Activated CD4-positive, alpha-beta T cell treated with anti-CD3 and anti-CD28 coated beads, Interleukin-2, amount 50 U/mL, for 4 hours (primary cell): ENCODE measurements at places on chromosomes 7 and 10.

- DNase-seq: no peak
These were observed 62.7 kb downstream of the LANCL2 start for GRCh38 chr7:55427800-55428199.

GRCh38 chr10:1171586-1171985, 115.4 kb downstream of the WDR37 start:
- DNase-seq: no peak

- DNase-seq: no peak
These were observed 64.5 kb upstream of the ZMIZ1 start for GRCh38 chr10:79004311-79004710.

DNA sequence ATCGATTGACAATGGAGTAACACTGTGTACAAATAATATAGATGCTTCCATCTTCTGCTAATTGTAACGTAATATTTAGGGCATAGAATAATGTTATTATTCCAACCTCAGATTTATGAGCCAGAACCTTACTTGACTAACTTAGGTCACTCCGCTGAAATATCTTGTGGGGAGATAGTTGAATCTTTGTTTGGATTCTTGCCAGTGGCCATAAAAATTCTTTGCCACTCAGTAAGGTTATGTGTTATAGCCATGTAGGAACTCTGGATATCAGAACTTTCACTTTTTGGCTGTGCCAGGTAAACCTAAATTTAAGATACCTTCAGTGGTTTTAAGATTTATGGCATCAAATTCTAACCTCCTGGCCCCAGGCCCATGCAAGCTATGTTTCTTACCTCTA, 197.6 kb downstream of the WDR11 start:
- no peak for DNase-seq

DNA sequence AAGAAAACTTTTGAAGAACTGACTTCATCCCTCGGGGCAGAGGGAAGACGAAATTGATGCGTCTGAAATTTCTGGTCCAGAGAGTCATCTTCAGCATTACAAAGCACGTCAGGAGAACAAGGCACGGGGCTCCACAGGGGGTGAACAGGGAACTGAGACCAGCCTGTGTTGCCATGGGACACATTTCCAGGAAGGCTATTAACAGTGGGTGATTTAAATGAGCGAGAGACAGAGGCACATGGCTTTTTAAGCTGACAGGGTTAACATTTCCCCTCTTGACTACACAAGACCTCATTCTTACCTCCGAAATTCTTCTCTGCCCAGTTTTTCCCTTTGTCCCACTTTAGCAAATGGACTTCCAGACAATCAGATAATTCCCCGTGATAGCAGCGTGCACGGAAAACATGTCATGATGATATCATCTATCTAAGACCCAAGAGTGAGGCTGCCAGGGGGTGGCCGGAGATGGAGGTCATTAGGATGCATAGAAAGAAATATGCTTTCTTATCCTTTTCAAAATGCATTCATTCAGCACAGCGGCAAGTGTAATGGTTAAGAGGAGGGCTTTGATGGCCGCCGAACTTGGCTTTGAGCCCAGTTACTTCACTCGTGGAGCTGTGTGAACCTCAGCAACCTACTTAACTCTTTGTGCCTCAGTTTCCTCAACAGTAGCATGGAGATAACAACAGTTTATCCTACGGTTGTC, 248.0 kb downstream of the PRPF18 start:
- no peak for DNase-seq

GRCh38 chr7:31776616-31777015, 89.6 kb downstream of the PPP1R17 start:
- DNase-seq: no peak

GRCh38 chr7:149604521-149604920, 106.9 kb upstream of the ZNF746 start:
- no peak for DNase-seq

GRCh38 chr10:5284311-5285057, 80.3 kb upstream of the UCN3 start:
- DNase-seq: no peak

DNA sequence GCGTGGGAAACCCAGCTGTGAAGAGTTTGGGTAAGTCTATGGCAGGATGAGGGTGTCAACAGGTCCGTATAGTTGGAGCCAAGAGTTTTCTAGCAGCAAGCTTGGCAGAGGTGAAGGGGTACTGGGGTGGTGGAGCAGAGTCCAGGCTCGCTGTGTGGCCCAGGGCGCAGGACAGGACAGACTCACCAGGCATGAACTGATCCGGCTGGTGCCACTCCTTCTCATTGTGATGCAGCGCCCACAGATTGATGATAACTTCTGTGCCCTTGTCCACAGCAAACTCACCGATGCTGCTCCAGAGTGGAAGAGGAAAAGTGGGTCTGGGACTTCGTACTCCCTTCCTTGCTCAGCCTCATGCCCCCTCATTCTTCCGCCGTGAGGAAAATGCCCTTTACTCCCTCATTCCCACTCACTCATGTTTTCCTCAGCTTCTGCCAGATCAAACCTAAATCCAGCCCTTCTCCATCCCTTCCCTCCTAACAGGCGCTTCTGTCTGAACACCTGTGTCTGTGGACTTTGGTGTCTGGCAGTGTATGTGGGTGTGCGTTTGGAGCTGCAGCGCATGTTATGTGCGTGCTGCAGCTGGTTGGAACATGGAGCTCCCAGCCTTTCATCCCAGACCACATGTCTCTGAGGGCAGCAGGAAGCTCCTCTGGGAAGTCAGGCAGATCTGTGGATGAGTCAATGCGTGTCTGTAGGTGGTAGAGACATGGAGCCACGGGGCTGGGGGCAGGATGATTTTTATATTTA, 5.7 kb downstream of the CYP17A1 start:
- DNase-seq: no peak

GRCh38 chr10:133062635-133063034, 25.1 kb upstream of the ADGRA1 start:
- no peak for DNase-seq

DNA sequence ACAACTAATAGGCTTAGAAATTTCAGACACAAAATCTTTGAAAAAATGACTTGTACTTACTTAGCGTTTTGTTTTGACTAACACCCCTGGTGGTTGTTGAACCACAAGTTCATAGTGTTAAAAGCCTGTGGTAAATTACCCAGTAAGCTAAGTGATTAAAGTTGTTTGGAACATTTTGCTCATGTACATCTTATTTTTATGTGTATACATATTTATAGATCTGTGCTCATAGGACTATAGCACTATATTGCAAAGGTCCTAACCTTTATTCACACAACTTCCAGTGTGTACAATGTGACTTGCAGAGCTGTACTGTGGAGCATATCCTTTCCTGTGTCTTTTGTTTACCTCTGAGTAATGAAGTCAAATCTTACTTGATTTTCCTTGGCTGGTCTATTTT, 79.6 kb downstream of the BMPR1A start:
- DNase-seq: no peak

DNA sequence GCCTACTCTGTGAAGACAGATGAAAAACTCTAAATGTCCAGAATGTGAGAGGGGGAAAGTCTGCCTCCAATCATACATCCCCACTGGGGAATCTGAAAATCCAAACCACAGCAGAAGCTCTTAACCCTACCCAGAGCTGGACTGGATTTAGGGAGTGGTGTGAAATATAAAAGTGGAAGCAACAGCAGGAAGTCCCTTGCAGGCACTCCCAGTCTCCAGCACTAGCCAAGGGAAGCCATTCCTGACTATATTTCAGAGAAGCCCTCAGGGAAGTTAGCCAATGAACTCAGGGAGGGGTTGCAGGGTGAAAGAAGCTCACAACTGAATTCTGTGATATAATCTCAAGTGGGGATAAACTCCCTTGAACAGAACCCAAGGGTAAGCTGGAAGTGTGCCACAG, 51.5 kb downstream of the CRPPA start:
- no peak for DNase-seq

DNA sequence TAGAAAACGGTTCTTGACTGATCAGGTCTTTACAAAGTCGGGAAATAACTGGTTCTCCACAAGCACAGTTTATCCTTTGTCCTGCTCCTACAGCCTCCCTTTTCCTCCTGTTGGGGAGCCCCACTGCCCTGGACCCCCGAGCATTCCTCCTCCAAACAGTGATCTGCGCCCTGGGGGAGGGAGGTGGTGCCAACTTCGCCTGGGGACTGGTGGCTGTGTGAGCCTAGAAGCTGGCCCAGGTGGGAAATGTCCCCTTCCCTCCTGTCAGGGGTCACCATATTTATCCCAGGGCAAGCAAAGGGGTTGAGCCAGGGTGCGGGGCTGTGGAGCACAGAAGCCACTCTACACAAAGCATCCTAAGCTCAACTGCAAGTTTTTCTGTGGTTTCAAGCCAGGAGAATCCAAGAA, 5.2 kb downstream of the HMX3 start:
- no peak for DNase-seq

DNA sequence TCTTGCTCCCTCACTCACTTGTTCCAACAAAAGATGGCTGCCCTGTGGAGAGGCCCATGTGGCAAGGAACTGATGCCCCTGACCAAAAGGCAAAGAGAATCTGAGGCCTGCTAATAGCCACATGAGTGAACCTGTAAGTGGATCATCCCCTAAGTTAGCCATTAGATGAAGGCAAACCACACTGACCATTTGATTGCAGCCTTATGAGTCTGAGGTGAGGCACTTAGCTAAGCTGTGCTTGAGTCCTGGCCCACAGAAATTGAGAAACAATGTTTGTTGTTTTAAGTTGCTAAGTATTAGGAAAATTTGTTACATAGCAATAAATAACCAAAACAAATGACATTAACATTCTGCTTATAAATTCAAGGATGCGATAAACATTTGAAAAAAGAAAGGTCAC, 100.1 kb upstream of the BET1 start:
- DNase-seq: no peak

GRCh38 chr7:133391206-133391605, 138.3 kb downstream of the EXOC4 start:
- no peak for DNase-seq

- DNase-seq: no peak
These were observed 80.2 kb upstream of the MSRB2 start for GRCh38 chr10:23015021-23015707.

DNA sequence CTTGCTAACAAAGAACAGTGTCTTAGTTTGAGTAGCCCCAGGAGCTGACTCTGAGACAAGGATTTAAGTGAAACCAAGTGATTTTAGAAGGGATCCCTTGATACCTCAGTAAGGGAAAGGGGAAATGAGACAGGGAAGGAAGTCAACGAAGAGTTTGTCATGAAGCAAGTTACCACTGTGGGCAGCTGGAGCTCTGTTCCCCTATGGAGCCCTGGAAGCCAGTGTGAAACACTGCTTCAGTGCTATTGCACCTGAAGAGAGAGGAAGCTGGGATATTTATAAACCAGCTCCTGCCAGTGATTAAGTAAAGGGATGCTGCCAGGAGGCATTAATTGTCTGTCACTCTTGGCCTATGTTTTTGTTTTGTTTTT, 58.9 kb upstream of the WAPL start:
- no peak for DNase-seq

DNA sequence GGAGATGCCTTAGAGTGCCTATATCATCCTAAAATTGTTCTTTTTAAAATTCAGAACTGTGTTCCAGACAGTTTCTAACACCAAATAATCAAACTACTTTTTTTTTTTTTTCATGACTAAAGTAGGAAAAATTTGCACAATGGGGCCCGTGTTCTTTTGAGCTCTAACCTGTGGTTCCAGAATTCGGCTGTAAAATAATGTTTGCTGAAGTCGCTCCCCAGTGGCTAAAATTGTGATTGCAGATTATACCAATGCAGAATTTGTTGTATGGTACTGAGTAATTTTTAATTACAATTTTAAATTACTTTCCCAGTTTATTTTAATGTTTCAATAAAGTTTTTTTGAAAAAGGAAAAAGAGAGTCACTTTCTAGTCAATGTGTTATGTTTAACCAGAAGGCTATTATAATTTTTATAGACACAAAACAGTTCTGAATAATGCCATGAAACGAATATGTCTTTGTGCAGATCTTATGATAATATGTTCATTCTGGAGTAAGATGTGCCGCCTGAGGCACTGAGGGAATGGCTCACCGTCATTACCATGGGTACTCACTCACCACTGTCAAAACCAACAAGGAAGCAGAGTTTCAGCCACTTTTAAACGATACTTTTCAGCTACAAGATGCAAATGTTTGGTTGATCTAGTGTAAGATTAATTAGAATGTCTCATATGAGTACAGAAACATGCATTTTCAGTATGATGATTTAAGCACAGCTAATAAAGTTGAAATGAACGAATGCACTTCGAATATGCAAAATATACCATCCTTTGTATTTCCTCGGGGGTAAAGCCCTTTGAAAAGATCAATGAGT, 173.6 kb downstream of the PRKCQ start:
- peak; percentile 27 for DNase-seq

- no peak for DNase-seq
These were observed 37.5 kb downstream of the DENND11 start for GRCh38 chr7:141664450-141664849.

DNA sequence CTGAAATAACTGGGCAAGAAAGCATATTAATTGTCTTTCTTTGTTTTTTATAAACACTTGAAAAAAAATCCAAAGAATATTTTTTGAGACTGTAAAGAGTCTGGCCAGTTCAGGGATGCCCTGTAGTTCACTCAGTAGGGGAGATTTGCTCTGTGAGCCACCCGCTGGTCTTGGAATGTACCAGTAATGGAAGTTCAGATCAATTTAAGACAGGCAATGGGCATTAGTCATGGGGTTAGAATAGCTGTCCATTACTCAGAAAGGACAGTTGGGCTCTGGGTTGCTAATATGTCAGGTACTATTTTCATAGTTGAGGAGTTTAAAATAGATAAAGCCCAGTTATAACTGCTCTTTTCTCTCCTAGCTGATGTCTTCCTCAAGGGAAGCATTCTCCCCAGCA, 38.7 kb downstream of the A1CF start:
- no peak for DNase-seq

DNA sequence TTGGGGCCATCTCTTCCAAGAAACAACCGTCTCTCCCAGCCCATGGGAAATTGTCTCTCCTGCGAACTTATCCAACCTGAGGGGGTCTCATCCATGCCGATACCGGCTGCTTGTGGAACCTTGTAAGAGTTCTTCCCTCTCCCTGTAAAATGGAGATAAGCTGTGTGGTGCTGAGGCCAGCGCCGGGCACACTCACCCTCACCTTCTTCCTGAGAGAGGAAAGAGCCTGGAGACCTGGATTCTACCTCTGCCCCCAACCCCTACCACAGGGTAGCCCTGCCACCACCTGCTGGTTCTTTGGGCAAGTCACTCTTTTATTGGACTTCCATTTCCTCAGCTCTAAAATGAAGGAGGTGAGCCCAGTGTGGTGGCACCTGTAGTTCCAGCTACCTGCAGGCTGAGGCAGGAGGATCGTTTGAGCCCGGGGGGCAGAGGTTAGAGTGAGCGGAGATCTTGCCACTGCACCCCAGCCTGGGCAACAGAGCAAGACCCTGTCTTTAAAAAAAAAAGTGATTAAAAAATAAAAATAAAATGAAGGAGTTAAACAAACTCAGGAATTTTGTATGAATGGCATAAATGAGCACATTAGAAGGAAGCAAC, 38.4 kb upstream of the PSAP start:
- no peak for DNase-seq

GRCh38 chr7:79182283-79182682, 271.2 kb downstream of the MAGI2 start:
- no peak for DNase-seq

DNA sequence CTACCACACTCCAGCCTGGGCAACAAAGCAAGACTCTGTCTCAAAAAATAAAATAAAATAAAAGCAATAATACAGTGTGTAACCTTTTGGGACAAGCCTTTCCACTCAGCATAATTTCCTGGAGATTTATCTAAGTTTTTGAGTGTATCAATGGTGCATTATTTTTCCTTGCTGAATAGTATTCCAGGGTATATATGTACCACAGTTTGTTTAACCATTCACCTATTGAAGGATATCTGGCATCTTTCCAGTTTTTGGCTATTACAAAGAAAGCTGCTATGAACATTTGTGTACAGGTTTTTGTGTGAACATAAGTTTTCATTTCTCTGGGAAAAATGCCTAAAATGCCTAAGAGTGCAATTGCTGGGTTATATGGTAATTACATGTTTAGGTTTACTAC, 59.9 kb downstream of the RBM20 start:
- no peak for DNase-seq
